T47D (cell line): ENCODE measurements at places on chromosomes 2 and 18.
A peak's percentile ranks its signal among the peaks of the same experiment; 100 is the strongest.

DNA sequence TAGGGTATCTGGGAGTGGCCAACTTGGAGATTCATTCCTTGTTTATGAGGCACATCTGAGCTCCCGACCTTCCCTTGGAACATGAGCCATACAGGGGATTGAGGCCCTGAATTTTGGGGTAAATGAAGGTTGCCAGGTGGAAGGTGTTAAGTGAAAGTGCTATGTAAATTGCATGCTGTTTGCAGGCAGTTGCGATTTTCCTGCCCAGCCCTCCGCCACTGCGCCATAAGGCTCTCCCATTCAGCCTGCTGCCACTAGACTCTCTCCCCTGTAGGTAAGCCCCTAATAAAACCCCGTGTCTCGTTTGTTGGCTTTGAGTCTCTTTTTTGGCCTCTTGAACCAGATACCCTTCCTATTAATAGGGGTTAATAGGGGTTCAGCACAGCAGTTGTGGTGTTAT lies 33.8 kb downstream of the PCARE start:
- DNase-seq: no peak

DNA sequence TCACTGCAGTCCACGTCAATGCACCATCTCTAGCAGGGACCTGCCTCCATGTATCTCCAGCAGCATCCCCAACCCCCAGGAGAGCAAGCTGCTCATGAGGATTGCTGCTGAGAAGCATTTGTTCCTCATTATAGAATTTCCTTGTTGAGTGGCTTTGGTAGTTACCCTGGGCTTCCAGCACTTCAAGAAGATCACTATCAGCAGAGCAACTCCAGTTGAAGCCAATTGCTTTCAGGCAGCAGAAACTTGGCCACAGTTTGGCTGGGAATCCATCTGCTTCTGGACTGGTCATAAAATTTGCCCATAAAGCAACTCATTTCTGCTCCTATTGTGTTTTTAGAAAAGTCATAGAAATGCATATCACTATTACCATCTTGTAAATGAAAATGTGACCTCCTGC lies 17.4 kb downstream of the TRPM8 start:
- DNase-seq: peak; percentile 36

DNA sequence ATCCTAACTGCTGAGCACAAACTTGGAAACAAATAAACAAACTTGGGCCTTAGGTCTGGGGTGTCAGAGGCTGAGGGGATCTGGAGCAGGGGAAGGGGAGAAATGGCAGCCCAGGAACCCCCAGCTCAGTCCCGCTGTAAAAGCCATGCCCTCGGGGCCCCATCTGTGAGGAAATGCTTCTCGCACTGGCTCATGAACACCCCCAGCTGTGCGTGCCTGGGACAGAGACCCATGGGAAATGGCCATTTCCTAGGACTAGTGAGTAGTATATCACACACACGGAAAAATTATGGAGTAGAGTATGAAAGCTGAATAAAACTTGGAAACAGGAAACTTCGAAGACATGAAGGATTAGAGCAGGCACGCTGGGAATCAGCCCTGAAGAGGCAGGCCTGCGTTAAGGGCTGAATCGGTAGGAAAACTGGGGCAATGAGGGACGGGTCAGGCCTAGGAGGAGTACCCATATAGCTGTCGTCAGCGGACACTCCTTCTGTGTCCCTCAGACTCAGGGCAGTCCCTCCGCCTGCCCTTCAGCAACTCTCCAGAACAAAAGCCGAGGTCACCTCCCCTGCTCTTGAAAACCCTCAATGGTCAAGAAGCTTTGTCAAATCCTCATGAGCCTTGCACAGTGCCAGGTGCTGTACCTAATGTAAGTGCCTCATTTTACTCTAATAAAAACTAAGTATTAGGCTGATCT lies 120.8 kb upstream of the ODC1 start:
- DNase-seq: no peak

GRCh38 chr2:158346032-158346431 lies 110.5 kb downstream of the CCDC148 start:
- DNase-seq: no peak

DNA sequence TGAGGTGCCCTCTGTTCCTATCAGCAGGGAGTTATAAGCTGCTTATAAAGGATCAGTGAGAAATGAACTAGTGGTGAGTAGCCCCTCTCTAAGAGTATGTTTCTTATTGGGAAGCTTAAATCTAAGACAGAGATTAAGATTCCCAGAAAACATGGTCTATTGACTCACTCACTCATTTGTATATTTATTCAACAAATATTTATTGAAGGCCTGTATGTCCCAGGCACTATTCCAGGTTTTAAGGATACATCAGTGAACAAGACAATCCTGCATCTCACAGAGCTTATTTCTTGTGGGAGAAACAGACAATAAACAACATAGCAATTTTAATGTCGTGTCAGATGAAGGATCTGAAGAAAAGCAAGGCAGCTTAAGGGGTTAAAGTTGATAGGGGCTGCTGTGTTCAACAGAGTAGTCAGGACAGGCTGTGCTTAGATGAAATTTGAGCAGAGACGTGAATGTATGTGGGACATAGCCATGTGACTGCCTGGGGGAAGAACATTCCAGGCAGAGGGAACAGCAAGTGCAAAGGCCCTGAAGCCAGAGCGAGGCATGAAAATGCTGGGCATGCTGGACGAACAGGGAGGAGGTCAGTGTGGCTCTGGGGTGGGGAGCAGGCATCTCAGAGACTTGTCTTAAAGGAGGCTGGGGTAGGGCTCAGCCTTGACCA lies 14.8 kb upstream of the PSD4 start:
- DNase-seq: peak; percentile 71

DNA sequence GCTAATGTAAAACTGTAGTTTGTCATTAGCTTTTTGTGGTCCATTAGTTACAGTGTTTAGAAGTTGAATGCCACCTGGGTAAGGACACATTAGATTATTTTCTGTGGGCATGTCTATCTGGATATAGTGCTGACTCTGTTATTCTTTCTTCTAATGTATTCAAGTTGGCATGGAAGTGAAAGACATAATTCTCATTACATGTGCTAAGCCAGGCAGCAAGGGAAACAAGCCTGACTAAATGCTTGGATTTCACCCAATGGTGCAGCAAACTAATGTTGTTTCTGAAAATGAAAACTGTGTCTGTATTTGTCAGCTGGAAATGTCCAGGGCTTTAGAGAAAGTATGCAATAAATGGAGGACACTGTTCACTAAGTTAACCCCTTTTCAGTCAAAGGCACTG lies 100.7 kb downstream of the NUP35 start:
- no peak for DNase-seq

- DNase-seq: no peak
Measured at GRCh38 chr2:68717305-68717661, 17.3 kb upstream of the ARHGAP25 start.

DNA sequence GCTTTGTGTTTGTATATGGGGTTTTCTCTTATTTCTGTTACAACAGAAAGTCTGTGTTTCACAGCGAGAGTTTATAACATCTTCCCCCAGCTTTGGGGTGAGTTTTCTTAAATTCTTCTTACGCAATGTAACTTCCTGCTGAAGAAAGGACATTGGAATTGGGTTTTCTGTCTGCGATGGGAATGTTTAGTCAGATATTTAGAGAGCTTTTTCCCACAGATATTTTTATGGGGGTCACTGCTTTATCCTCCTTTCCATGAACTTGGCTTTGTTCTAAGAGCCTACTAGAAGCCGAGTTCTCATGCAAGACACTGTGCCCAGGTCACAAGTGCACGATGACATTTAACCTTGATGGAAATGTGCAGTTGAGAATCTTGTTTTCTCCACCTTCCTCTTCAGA lies 22.1 kb downstream of the B3GNT2 start:
- no peak for DNase-seq

DNA sequence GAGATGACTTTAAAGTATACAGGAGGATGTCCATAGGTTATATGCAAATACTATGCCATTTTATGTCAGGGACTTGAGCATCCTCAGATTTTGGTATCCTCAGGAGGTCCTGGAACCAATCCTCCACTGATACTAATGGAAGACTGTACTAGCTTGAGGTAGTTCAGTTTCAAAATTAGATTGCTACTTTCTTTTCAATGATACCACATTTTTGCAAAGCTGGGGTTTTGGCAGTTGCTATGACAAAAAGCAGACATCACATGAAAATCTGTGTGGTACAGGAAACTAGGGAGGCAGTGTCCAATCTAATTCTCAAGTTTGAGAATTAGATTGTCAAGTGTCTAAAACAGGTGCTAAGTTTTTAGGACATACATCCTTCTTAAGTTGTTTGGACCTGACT lies 14.2 kb downstream of the EHBP1 start:
- DNase-seq: no peak

DNA sequence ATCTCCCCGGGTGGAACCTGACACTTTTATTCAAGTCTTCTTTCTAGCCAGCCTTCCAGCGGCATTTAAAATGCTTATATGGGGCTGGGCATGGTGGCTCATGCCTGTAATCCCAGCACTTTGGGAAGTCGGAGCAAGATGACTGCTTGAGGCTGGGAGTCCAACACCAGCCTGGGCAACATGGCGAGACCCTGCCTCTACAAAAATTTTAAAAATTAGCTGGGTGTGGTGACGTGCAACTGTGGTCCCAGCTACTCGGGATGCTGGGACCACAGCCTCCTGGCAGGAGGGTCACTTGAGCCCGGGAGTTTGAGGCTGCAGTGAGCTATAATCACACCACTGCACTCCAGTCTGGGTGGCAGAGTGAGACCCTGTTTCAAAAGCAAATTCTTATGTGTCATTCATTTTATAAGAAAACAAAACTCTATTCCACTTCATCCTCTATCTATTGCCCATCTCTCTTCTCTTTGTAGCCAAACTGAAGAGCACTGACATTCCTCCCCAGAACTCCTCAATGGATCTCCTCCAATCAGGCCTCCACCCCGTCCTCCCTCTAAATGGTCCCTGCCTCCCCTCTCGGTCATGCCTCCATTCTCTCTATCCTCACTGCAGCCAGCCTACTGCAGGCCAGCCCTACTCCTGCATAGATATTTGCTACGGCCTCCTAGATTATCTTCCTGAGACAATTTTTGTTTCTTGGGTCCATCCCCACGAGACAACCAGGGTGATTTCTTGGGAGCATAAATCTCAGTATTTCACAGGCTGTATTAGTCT lies 18.0 kb upstream of the RHOB start:
- no peak for DNase-seq

DNA sequence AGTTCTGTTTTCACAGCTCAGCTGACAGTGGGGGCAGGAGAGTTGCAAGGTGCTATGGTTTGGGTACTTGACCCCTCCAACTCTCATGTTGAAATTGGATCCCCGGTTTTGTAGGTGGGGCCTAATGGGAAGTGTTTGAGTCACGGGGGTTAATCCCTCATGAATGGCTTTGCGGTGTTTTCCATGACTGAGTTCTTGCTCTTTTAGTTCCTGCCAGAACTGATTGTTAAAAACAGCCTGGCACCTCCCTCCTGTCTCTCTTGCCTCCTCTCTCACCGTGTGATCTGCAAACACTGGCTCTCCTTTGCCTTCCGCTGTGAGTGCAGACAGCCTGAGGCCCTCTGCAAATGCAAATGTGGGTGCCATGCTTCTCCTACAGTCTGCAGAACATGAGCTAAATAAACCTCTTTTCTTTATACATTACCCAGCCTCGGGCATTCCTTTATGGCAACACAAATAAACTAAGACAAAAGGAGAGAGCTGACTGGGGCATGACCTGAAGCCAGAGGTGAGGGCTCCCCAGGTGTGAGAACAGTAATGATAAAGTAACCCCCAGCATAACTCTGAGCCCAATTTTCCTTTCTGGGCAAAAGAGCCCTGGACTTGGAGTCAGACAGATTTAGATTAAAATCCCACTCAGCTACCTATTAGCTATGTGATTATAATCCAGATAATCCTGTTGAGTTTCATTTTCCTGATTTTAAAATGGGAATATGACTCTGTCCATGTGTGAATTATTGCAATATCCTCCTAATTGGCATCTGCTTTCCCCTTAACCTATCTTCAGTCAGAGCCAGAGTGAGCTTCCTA lies 64.9 kb upstream of the CAPN13 start:
- peak; percentile 70 for DNase-seq

- DNase-seq: no peak
Measured at GRCh38 chr2:19348692-19349091, 9.7 kb downstream of the OSR1 start.

- DNase-seq: no peak
Measured at GRCh38 chr2:46574457-46575355, 95.3 kb downstream of the TMEM247 start.

DNA sequence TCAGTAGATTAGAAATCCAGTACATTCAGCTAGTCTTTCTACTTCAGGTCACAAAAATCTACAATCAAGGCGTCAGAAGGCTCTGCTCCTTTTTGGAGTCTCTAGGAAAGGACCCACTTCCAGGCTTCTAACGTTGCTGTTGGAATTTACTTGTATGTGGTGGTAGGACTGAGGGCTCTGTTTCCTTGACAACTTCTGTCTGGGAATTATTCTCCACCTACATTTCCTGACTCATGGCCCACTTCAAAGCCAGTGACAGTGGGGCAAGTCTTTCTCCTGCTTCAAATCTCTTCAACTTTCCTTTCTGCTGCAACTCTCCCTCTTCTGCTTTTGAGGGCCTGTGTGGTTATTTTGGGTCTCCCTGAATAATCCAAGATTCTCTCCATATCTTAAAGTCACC lies 10.4 kb upstream of the TMX3 start:
- DNase-seq: no peak

GRCh38 chr2:66962716-66963115 lies 434.4 kb upstream of the ETAA1 start:
- no peak for DNase-seq

DNA sequence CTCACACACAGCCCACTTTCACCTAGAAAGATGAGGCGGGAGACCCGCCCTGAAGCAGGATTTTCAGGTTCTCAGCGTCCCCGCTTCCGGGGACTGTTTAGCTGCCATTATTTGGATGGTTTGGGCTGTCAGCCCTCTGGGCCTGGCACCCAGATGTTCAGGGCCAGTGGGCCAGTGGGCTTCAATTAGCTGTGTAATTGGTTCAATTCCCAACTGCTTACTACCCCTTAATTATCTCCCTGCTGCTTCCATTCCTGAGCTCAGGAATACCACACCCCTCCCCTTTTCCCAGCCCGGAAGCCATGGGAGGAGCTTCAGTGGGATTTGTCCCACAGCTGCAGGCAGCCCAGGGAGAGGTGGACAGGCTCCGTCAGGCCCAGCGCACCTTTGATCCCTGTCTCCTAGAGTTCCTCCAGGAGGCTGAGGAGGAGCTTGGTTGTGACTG lies 114.1 kb upstream of the MYCN start:
- no peak for DNase-seq

GRCh38 chr2:230907361-230908091 lies 17.5 kb downstream of the GPR55 start:
- no peak for DNase-seq

DNA sequence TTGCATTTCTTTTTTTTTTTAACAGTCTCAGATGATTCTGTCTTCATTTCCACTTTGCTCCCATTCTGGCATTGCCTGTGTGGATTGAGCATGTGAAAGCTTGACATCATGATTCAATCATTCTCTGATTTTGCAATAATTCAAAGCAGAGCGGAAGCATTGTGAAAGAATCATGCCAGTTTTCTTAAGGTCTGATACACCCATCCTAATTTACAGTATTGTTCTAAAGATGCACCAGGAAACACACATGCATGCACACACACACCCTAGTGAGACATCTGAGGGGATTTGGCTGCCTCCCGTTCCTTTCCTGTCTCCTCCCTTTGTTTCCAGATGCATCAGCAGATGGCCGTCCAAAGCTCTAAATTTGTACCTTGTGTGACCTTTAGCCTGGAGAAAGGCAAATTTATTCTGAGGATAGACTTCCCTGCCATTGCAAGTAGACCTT lies 97.3 kb downstream of the FMNL2 start:
- DNase-seq: no peak

GRCh38 chr18:51059969-51060368 lies 30.0 kb downstream of the SMAD4 start:
- no peak for DNase-seq
